PC-3 (cell line): ENCODE measurements at places on chromosomes 1 and 21. TPM values are rescaled to one million over a fixed set of nuclear protein-coding genes. Genes with fewer than 3 reads are reported as not detected.

Gene MAP3K21
- 13.7 and 17.1 TPM in 2 replicates for total RNA-seq

Gene CFAP107
- not detected in 2 replicates for total RNA-seq

Gene RGL1
- 1.5 and 1.9 TPM in 2 replicates for total RNA-seq

Gene SLC1A7
- total RNA-seq = 0.23 and 0.26 TPM in 2 replicates

Gene STUM
- 0.40 and 0.58 TPM in 2 replicates for total RNA-seq

DNA sequence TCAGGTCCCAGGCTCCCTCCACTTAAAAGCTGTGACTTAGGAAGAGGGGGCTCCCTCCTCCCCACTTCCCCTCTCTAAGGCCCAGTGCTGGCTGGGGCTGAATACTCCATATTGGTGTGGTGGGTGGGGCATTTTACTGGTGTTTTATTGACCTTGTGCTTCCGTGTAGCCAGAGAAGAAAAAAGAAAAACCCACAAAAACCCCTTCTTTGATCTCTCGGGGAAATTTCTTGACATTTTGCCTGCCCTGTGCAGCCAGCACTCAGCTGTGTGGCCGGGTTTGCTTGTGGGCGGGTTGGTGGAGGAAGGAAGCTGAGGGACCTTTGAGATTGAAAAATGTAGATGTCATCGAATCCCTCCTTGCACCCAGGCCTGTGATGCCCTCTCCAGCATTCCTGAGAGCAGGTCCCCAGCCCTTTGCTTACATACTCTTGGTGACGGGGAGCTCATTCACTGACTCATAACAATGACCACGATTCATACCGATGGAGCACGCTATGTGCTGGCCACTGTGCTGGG lies 24.8 kb downstream of the TNFRSF8 start:
- DNase-seq = no peak

GRCh38 chr1:52669696-52670095 lies 28.5 kb downstream of the COA7 start:
- DNase-seq = no peak

GRCh38 chr1:201346337-201346939 lies 31.0 kb downstream of the TNNT2 start:
- DNase-seq = peak; percentile 98

- DNase-seq = no peak
Observed at GRCh38 chr1:30726236-30726635, 2.9 kb upstream of the MATN1 start.

- DNase-seq = no peak
Observed at GRCh38 chr1:111707906-111708305, 31.3 kb downstream of the INKA2 start.

GRCh38 chr1:156797212-156797871 lies 19.3 kb downstream of the SH2D2A start:
- peak; percentile 85 for DNase-seq

- peak; percentile 96 for DNase-seq
Observed at GRCh38 chr1:24683713-24684162, 40.6 kb downstream of the SRRM1 start.

- DNase-seq = no peak
Observed at GRCh38 chr1:29256979-29257804, 20.9 kb downstream of the PTPRU start.

DNA sequence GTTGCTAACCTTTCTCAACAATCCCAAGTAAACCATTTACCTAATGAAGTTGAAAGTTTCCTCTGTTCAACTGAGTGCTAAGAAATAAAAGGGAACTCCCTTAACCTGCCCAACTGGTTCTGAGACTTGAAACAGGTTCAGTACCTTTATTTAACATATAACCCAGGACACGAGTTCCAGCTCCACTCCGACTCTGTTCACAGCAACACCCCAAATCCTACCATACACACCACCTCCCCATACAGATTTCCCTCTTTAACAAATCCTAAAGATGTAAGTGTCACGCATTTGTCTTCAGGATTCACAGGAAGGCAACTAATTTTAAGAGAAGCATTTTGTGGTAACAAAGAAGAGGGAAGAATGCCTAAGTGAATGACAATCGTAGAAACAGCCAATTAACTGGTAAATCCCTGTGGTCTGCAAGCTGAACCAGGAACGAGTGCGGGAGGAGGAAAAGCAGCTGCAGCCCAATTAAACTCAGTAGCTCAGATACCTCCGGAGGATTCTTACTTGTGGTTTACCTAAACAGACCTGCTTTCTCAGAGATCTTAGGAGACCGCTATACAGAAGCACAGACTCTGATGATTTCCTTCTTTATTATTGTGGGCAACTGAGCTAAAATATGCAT lies 134.5 kb upstream of the MAGI3 start:
- DNase-seq = peak; percentile 71

DNA sequence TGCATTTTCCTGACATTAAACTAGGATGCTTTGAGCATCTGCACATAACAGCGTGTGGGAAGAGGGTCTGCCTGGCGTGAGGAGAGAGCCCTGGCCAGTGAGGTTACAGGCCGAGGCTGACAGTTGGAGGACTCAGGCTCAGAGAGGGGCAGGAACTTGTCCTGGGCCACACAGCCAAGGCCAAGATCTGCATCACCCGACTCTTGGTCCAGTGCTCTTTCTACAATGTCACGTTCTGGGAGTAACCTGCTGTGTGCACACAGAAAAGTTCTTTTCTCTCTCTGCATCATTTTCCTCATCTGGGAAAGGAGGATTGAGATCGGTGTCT lies 42.8 kb upstream of the RUNX3 start:
- no peak for DNase-seq

GRCh38 chr1:31751822-31752241 lies 12.3 kb downstream of the ADGRB2 start:
- DNase-seq = no peak

- DNase-seq = no peak
Observed at GRCh38 chr1:183416850-183417771, 1.1 kb downstream of the NMNAT2 start.

DNA sequence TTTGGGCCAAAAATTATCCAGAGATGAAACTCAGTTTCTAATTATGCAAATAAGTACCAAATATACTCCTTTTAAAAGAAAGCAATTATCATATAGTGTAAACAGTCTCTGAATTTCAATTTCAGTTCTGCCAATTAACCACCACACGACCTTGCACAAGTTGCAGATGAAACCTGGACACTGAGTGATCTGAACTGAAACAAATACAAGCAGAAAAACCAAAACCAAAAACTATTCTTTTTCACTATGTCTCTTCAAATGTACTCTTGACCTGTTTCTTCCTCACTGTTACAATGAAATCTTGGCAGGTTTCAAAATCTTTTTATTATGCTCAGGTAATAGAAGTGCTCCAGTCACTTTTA lies 79.2 kb downstream of the TYW3 start:
- no peak for DNase-seq

GRCh38 chr1:16076031-16076864 lies 2.8 kb upstream of the FAM131C start:
- peak; percentile 96 for DNase-seq

DNA sequence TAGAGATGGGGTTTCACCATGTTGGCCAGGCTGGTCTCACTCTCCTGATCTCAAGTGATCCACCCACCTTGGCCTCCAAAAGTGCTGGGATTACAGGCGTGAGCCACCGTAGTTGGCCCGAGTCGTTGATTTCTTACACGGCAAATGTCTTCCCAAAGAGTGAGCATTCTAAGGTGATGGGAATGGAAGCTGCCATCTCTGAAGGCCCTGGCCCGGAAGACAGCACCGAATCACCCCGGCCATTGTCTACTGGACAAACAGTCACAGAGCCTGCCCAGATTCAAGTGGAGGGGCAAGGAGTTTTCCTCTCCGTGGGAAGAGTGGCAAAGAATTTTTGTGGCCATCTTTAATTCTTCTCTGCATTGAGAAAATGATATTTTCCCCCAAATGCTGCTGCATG lies 92.1 kb upstream of the AJAP1 start:
- DNase-seq = no peak
